ENCODE measurements at places on chromosomes 1 and 21. TPM values are rescaled to one million over a fixed set of nuclear protein-coding genes. Genes with fewer than 3 reads are reported as not detected.

The HSD3B2 gene
- total RNA-seq: not detected

The RBBP4 gene
- 122 TPM for total RNA-seq

The SELENBP1 gene
- 25.9 TPM for total RNA-seq

The PCAT6 gene
- total RNA-seq: 0.89 TPM

The LRRN2 gene
- total RNA-seq: not detected

The AK5 gene
- total RNA-seq: 26.3 TPM

The WNT3A gene
- total RNA-seq: not detected

The TBX15 gene
- under 0.01 TPM for total RNA-seq

The CFAP141 gene
- not detected for total RNA-seq

The GSTM5 gene
- total RNA-seq: 6.4 TPM

The GPR137B gene
- total RNA-seq: 7.1 TPM

The BTBD8 gene
- total RNA-seq: 1.6 TPM

The IQGAP3 gene
- total RNA-seq: 48.9 TPM

The LY9 gene
- not detected for total RNA-seq

The CFHR1 gene
- total RNA-seq: 0.17 TPM

The KMO gene
- total RNA-seq: not detected

The S100A3 gene
- total RNA-seq: 11.6 TPM

The CLDN17 gene
- total RNA-seq: not detected

The DDAH1 gene
- 35.1 TPM for total RNA-seq

The NMNAT2 gene
- total RNA-seq: 0.89 TPM

The PROX1 gene
- not detected for total RNA-seq

The HTR1D gene
- total RNA-seq: not detected

The CYP4A11 gene
- total RNA-seq: not detected

The BMP8A gene
- not detected for total RNA-seq

The LPAR3 gene
- total RNA-seq: 3.0 TPM
